ENCODE measurements at places on chromosomes 1 and 21.
A peak's percentile ranks its signal among the peaks of the same experiment; 100 is the strongest.

GRCh38 chr1:58905628-58906221 is 121.9 kb upstream of the JUN start:
- DNase-seq: no peak

GRCh38 chr1:226021401-226021800 is 22.3 kb upstream of the SDE2 start:
- DNase-seq: no peak

DNA sequence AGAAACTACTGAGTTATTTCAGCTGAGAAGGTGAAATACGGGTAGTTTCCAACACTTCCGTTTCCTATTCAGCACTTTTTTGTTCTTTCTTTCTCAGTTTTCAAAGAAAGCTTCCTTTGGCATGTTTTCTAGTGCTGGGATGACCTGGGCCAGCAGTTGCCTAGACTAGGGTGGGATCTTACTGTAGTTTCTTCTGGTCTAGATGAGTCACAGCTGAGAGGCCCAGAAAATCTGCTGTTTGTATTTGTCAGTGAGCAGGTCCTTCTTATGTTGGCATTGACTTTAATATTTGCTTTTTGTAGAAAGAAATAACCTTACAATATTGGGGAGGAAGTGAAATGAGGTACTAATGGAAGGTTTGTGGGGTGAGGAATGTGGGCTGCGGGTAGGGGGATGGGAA is 22.2 kb downstream of the C1orf21 start:
- no peak for DNase-seq

DNA sequence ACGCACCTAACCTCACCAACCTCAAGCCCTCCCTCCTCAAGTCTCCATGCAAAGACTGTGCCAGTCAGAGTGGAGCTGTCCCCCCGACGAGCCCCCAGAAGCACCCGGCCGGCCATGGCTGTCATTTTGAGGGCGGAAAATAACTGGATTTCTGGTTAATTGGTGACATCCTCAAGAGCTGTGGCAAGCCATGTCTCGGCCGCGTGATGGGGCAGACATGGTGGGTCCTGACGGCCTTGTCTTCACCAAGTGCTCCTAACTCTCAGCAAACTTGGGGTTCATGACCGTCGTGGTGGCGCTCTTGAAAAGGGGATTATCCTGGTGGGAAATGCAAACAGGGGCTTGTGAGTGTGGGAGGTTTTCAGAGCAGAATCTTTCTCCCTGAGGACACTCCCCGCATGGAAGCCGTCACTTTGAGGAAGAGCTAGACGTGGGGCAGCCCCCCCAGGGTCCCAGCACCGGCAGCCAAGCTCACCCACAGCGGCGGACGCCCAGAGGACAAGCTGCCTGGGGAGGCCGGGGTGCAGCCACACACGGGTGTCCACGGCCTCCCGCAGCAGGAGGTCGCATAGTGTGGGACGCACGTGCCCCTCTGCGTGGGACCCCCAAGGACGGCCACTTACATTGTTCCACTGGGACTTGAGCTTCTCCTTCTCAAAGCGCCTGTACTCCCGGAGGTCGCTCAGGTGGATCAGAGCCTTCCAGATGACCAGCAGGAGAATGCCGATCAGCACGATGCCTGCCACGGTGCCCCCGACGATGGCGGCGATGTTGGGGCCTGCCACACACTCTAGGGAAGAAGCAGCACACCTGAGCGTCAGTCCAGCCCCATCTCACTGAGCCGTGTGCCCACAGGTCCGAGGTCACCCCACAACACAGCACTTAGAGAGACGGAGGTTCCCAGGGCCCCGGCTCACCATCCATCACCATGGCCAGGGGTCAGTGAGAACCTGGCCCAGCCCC is 12.9 kb upstream of the PTTG1IP start:
- no peak for DNase-seq

DNA sequence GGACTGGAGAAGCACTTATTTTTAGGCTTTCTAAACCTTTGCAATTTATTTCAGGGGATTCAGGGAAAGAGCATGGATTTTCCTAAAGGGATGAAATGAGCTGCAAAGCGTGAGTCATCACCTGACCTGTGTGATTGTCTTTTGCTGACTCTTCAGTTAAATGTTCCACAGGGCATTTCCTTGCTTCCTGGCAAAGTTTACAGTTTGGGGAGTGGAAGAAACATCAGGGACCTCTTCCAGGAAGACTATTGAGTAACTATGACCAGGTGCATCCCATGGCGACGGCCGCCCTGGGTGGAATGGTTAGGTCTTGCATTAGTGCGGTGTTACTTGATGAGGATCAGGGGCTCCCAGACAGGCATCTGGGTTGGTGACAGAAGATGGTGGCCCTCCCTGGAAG is 79.5 kb upstream of the SIPA1L2 start:
- no peak for DNase-seq

DNA sequence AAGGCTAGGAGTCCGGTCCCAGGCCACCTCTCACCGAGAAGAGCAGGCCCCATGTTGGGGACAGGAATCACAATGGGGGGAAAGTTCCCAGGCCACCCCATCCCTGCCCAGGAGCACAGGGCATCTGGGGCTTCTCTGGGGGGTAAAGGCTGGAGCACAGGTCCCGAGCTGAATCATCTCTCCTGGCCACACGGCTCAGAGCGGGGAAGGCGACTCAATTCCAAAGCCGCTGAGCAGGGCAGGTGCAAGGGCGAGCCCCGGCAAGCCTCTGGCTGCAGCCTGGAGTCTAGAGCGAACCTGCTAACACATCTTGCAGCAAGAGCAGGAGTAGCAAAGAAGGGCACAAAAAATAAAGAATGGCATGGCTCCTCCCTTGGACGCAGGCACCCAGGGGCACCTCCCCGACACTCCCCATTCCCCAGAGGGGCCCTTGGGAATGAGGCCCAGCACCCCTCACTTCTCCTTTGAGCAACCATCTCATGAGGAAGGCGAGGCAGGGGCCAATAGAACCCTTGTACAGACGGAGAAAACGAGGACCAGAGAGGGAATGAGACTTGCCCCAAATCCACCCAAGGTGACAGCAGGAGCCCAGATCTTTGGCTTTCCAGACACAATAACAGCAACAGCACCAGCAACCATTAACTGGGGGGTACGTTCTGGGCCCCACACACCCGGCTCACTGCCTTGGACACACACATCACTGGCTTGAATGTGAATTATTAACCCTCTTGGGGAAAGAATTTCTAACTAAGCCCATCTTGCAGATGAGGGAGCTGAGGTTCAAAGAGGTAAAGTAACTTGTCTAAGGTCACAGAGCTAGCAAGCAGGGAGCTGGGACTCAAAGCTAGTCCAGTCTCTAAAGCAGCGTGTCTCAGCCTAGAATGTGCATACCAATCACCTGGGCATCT is 20.7 kb upstream of the ALDH4A1 start:
- no peak for DNase-seq

GRCh38 chr1:1462318-1462966 is 9.1 kb upstream of the ATAD3B start:
- DNase-seq: peak; percentile 36

- DNase-seq: no peak
These were observed 120.6 kb downstream of the DNM3 start for GRCh38 chr1:171961861-171962260.

DNA sequence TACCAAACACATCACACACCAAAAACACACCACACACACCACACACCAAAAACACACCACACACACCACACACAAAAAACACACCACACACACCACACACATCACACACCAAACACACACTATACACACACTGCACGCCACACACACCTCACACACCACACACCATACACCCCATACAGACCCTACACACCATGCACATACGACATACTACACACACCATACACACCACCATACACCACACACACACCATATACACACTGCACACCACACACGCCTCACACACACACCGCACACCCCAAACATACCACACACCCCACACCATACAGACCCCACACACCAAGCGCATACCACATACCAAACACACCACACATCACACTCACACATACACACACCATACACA is 226.9 kb upstream of the PKN2 start:
- no peak for DNase-seq

DNA sequence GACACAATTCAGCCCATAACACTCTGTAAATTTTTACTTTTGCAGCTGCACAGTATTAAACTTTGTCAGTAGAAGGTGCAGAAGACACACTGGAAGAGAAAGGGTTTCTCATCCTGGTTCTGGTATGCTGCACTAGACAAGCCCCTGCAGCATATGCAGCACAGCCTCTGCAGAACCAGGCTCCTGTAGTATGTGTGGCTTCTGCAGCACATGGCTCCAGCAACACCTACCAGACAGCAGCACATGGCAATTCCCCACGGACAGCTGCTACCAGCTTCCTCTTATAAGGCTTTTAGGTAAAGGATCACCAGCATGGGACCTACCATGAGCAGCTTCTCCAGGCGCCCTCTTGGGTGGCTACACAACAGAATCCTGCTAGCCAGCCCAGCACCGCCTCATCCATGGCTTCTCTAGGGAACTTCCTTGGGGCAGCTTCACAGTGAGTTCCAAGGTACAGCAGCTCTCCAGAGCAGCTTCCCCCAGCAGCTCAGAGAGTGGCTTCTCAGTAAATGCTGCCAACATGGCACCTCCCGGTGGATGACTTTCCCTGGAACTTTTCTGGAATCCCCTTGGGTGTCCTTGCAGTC is 534.4 kb upstream of the CXADR start:
- DNase-seq: no peak

DNA sequence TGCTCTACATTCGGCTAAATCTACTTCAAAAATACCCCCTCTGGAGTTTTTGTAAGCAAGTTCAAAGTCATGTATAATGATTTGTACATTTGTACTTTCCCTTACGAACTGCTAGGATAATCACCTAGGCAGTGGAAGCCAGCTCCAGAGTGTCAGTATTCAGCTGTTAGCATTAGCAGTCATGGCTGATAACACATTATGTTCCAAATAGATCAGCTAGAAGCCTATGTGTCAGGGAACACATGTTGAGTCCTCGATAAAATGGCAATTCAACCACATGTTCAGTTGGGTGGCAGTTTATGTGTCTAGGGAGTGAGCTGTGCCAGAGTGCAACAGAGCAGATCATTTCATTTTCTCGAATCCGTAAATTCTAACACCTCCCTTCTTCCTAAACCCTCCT is 65.8 kb upstream of the KRTAP11-1 start:
- no peak for DNase-seq

DNA sequence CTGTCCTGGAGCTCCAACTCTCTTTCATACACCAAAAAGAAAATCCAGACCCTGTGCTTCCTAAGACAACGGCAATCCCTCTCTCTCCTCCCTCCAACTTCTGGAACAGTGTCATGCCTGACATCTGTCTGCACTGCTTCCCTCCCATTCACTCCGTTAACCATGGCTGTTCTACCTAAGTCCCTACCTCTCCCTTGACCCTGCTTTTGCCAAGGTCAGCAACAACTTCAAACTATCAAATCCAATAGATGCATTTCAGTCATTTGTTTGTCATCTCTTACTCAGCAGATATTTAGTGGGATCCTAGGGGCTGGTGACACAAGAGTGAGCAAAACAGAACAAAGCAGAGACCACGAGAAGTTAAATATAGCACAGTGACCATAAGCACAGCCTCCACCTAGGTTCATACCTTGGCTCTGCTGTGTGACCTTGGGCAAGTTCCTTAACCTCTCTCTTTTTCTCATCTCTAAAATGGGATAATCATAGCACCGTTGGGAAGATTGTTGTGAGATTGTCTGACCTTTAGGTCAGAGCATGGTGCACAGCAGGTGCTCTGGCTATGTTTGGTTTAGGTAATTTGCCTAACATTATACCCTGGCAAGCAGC is 88.9 kb downstream of the TMEM53 start:
- DNase-seq: no peak

DNA sequence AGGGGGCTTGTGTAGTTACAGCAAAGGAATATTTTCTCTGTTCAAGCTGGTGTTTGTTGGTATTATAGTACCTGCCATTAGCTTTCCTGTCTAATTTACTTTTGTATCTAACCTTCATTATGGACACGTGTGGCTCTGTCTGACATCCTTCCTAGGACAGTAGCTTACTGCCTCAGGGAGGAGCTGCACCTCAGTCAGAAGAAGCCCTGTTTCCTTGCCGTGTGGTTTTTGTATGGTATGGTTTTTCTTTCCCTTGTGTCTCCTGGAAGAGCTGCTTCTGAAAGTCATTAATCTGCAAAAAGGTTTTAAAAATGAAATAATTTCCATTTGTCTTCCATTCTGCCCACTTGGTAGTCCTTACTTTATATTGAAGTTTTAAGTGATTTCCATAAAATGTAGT is 17.4 kb upstream of the CRB1 start:
- DNase-seq: no peak

DNA sequence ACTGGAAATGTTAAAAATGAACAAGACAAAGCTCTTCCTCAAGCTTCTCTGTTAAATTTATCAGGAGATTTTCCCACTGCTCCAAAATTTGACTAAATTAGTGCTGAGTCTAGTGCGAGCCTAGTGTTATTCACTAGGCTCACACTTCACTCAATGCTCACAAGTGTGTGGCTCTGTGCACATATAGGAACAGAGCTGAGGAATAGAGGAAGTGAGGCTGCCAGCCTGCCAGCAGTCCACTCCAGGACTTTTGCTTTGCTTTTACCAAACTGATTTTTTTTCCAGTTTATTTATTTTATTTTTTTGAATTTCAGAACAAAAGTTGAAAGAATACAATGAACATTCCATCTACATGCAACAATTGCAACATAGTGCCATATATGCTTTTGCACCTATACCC is 87.2 kb downstream of the VAV3 start:
- no peak for DNase-seq

DNA sequence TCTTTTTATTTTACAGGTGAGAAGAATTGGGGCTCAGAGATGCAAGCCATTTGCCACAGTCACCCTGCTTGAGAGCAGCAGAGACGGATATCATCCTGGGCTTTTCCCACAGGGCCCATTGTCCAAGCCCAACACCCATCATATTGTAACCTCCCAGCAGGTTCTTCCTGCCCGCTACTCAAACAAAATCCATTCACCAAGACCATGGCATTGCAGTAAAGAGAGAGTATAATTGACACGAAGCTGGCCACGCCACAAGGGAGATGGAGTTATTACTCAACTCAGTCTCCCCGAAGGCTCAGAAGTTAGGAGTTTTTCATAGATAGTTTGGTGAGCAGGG is 60.9 kb upstream of the KLHDC7A start:
- DNase-seq: no peak

DNA sequence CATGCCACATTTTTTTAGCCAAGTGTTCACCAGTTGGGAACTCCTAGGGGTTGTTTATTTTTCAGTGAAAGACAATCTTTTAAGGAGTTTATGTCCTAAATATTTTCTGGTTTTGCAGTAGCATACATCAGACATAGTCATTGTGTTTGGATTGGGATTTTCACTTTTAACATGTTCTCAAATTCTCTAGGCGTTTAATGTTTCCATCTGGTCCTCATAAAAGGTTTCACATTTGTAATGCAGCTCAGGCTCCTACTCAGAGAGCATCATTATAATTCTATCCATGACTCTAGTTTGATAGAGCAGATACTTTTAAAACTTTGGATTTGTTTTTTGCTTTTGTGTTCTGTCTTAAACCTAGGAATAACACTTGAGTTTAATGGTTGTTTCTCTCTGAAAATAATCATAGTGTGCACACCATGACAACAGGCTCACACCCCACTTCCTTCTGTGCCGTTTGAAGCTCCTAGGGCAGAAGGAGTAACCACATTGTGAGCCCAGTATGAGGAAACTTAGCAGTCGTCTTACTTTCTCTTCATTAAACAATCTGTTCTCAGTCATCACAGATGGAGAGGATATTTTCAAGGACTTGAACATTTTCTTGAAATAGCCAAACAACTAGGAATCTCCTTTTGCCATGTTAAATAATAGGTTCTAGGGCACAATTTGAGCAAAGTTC is 219.6 kb downstream of the PDE4B start:
- DNase-seq: no peak

- no peak for DNase-seq
These were observed 190.5 kb upstream of the NRIP1 start for GRCh38 chr21:15255261-15255660.

Data from GM12878 (cell line).